ENCODE measurements at places on chromosomes 6 and 20. TPM values are rescaled to one million over a fixed set of nuclear protein-coding genes. Genes with fewer than 3 reads are reported as not detected.
A peak's percentile ranks its signal among the peaks of the same experiment; 100 is the strongest.

- H3K27me3 ChIP-seq, result no peaks in the 10 kb centered on the region
- H3K4me1 ChIP-seq, result no peaks in the 10 kb centered on the region
- H3K4me3 ChIP-seq, result no peak overlapping the region
- DNase-seq, result no peak
These were observed 695.5 kb upstream of the CHD6 start for GRCh38 chr20:42313704-42314103.

- no peaks in the 10 kb centered on the region for H3K4me1 ChIP-seq
- 0 out of 2 replicates have a peak overlapping the region, but pooled peaks have one; percentile 26 for H3K27ac ChIP-seq
- DNase-seq, result peak; percentile 81
- H3K36me3 ChIP-seq, result no peaks in the 10 kb centered on the region
These were observed 6.1 kb downstream of the C20orf173 start for GRCh38 chr20:35523298-35523888.

The CRISP2 gene
- total RNA-seq, result 0.50 TPM

GRCh38 chr6:2632976-2633584, 117.6 kb downstream of the MYLK4 start:
- H3K4me1 ChIP-seq, result peaks cover 11% of the 10 kb centered on the region
- H3K36me3 ChIP-seq, result no peaks in the 10 kb centered on the region
- DNase-seq, result no peak
- H3K4me3 ChIP-seq, result no peak overlapping the region
- no peak overlapping the region for H3K27ac ChIP-seq

The BMP7 gene
- total RNA-seq, result 16.6 TPM
